ENCODE measurements at places on chromosomes 12 and 14.
A peak's percentile ranks its signal among the peaks of the same experiment; 100 is the strongest.

GRCh38 chr14:99568567-99569560, 35.1 kb downstream of the CCDC85C start:
- peak; percentile 62 for DNase-seq

- DNase-seq, result no peak
These were observed 141.4 kb downstream of the ANO4 start for GRCh38 chr12:100935929-100936328.

- DNase-seq, result peak; percentile 96
These were observed 21.0 kb upstream of the CHFR start for GRCh38 chr12:132908145-132909029.

- no peak for DNase-seq
These were observed 130.9 kb downstream of the TBX5 start for GRCh38 chr12:114275086-114275485.

GRCh38 chr14:41521891-41522290, 84.8 kb upstream of the LRFN5 start:
- DNase-seq, result no peak

DNA sequence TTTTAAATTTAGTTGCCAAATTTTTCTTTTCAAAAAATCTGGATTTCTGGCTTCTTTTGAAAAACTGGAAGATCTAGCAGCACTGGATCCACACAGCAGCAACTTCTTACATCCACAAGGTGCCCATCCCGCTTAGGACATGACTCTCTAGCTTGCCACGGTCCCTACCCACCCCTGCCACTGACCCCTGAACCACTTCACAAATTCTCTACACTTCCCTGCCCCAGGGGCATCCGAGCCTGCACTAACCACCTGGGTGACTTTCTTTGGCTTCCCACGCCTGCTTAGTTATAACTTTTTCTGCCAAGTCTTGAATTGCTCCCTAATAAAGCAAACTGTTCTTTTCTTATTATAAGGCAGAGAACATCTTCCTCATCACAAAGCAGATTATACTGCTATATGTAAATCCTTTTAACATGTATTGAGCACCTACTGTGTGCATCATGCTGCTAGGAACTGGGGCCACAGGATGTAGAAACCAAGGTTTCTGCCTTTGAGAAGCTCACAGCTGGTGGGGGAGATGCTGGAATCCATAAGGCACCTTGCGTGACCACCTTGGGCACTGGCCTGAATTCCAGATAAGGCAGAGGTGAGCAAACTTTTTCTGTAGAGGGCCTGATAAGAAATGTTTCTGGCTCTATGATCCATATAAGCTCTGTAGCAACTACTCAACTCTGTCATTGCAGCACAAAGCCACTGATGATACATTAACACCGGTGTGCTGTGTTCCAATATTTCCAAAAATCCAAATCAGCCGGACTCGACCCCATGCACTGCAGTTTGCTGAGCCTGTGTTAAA, 59.8 kb downstream of the ACTN1 start:
- no peak for DNase-seq

DNA sequence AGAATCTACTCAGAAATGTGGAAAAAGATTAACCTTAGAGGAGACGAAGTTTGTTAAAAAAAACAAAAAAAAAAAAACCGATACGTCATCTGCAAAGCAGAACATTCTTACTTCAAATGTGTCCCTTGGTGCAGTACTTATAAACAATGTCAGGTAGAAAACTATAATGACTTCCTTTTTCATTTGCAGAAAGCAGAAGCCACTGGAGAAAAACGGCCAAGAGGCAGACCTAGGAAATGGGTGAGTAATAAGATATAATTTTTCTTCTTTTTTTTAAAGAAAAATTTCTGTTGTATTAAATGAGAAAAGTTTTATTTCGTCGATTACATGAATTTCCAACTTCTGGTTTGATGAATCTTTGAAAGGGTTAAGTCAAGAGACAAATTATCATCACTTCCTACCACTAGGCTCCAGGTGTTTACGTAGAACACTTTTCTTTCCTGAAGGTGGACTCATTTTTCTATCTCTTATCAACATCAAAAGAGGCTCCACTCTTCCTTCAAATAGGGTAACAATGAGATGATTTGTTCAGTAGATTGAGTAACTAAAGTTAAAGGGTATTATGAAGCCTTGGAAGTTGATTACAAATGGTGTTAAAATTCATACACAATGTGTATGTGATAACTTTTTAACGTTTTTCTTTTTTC, 14.2 kb downstream of the HMGA2 start:
- DNase-seq, result no peak

DNA sequence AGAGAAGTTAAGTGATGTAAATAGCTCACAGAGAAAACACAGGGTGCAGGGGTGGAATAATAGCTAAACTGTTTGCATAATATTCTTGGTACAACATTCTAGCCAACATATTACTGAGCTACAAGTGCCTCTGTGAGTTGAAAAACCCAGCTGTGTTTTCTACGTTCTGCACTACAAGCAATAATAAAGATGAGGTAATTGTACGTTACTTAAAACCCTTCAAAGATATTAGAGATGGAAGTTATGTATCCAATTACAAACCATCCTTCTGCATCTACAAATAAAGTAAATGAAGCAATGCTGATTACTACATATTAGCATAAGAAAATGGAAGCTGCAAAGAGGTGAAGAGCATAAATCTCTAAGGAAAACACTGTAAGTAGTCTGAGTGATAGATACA, 271.4 kb downstream of the SSPN start:
- DNase-seq, result no peak

GRCh38 chr12:10196210-10196609, 16.5 kb upstream of the GABARAPL1 start:
- DNase-seq, result no peak

DNA sequence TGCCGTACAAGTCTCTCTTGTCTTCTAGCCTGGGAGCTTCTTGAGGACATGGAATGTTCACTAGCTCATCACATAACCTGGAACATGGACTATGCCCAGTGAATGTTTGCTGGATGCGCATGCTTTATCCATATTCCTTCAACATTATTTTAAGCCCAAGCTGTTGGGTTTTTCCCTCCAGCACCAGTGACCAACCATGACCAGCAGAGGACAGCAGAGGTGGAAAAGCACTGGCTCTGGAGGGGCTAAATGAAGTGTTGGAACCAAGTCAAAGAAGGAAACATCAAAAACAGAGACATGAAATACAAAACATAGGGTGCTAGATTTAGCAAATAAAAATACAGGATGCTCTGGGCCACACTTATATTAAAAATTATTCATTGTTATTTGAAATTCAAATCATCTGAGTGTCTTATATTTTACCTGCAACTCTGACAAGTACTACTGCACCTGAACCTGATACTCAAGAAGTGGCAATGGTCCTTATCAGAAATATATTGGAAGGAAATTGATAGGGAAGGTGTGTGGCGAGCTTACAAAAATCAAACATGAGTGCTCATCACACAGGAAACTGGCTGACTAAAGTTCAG, 23.1 kb upstream of the HELB start:
- peak; percentile 13 for DNase-seq

DNA sequence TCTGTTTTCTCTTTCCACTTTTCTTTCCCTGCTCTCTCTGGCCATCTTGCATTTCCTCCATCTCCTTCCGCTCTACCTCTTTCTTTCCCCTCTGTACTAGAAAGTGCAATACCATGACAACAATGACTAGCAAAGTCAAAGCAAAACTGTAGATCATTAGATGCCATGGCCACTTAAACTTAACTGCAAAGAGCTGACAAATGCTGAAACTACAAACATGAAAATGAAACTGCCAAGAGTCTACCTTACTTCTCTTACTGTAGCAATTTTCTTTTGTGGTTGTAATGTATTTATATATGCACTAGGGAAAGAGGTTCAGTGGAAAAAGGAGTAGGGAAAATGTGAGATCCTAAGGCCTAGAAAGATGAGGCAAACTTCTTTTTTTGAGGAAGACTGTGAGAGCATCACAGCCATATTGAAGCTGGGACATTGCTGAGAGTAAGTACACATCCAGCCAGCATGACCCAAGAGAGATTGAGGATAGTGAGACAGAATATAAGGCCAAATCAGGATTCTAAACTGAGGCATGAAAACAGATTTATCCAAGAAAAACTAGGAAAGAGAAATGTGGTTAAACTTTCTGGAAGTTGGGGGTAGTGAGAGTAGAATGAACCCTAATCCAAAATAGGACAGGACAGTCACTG, 276.6 kb upstream of the NAV3 start:
- DNase-seq, result no peak

- peak; percentile 68 for DNase-seq
These were observed 35.9 kb upstream of the TMTC2 start for GRCh38 chr12:82650627-82651337.

DNA sequence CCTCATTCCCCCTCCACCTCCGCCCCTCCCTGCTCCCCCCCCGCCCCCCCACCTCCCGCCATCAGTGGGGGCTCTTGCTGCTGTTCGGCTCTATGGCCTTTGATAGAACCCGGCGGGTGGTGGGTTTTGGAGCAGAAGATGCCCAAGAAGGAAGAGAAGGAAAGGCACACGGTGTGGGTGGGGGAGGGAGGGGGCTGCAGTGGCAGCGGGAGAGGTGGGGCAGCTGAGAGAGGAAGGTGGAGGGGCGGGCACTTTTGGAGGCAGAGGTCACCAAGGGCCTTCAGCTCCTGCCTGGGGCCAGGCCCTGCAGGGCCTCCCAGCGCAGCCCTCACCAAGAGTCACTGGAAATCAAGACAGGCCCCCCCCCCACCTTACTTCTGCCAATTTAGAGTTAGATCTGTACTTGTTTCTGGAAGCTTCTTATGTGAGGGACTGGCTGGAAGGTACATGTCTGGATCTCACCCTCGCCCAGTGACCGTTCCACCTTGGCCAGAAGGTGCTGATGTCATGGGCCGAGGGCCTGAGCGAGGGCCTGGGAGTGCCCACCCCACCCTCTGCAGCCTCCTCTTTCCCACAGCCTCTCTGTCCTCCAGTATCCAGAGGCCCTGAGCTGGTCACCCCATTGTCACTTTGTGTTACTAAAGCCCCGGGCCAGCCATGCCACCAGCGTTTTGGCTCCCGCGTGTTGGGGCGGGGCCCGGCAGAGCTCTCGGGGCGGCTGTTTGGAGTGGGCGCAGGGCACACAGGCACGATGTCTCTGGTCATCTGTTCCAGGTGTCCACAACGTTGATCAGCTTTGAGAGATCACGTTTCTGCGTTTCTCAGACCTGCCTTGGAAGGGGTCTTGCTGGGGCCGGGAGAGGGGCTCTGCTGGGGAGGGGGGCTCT, 153.9 kb downstream of the KIF26A start:
- DNase-seq, result no peak

GRCh38 chr12:41899577-41899976, 245.1 kb downstream of the GXYLT1 start:
- DNase-seq, result no peak

Measured in H4 (cell line).